Frontal cortex (tissue), 4 donors: ENCODE measurements at places on chromosomes 4 and X. TPM values are rescaled to one million over a fixed set of nuclear protein-coding genes. Genes with fewer than 3 reads are reported as not detected.

- DNase-seq: no peak
Measured at GRCh38 chr4:152693871-152694270, 14.1 kb upstream of the TMEM154 start.

- no peak for DNase-seq
Measured at GRCh38 chr4:120753854-120754253, 168.7 kb downstream of the PRDM5 start.

GRCh38 chrX:119655125-119655524 is 37.8 kb downstream of the SEPTIN6 start:
- DNase-seq: no peak

GRCh38 chr4:109410776-109411175 is 22.8 kb upstream of the SEC24B start:
- no peak for DNase-seq

DNA sequence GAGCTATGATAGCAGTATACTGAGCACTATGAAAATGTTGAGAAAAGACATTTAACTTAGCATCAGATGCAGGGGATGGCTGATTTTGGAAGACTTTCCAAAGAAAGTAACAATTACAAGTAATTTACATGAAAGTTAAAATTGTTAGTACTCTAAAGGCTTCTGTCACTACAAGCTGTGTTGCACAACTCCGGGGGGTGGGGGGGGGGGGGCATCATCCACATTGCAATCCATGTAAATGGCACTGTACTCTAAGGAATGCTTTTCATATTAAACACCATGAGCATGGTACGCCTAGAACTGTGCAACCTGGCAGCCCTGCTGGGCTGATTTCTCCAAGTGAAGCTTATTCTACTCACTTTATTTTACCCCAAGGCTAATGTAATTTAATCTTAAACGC is 363.4 kb downstream of the TMA16 start:
- DNase-seq: no peak

DNA sequence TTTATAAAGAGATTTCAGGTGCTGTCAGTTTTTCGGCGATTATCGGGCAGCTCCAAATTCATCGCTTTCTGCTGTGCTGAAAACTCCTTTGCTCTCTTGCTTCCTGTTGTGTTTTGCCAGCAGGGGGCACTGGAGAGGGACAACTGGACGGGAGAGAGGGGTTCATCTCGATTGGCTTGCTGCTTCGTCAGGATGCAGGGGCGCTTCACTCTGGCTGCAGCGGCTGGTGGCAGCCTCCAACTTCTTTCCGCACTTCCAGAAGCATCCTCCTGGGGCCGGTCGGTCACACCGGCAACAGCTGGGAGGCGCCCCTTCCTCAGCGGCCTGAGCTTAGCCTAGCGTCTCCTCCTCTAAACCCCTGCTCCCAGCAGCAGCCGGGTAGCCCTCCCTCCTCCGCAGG is 29.5 kb downstream of the MSL3 start:
- DNase-seq: no peak

GRCh38 chrX:120235284-120235683 is 15.3 kb upstream of the ZBTB33 start:
- no peak for DNase-seq

DNA sequence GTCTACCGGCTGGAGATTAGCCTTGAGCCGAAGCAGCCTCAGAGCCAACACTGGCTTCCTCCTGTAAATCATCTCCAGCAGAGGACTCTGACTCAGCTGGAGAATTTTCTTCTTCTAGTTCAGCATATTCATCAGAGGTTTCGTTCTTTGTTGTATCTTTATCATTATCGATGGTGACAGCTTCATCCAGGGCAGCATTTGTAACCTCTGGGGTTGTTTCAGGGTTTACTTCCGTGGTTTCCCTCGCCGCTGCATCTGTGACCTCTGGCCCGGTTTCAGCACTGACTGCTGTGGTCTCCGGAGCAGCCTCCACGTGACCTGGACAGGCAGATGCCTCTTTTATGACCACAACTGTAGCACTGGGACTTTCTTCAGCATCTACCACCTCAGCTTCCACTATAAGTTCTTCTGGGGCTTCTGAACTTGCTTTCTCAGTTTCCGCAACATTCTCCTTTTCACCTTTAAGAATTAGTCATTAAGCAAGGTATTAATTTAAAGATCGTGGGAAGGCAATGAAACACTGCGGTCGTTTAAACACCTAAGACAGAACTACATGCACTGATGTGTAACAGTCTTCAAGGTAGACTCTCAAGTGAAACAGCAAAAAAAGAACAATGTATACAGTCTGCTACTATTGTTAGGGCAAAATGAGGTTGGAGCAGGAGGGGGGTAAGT is 13.3 kb downstream of the MGARP start:
- DNase-seq: peak; percentile 33

GRCh38 chrX:107736781-107737531 is 38.6 kb downstream of the TSC22D3 start:
- no peak for DNase-seq

DNA sequence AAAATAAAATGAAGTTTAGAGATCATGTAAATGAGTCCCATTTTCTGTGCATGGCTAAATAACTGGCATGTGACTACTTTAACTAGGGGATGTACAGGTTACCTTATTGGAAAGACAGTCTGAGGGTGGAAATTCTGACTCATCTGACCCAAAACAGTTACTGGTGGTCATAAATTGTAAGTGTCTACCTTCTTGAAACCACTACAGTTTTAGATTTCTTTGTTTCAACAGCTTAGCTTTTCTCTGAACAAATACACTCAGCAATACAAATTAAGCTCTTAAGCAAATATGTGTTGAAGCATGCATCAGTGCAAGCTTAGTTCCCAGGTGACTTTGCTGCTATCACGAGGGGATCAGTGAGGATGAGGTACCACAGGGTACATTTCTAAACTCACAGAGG is 60.7 kb upstream of the PGM2 start:
- DNase-seq: no peak

DNA sequence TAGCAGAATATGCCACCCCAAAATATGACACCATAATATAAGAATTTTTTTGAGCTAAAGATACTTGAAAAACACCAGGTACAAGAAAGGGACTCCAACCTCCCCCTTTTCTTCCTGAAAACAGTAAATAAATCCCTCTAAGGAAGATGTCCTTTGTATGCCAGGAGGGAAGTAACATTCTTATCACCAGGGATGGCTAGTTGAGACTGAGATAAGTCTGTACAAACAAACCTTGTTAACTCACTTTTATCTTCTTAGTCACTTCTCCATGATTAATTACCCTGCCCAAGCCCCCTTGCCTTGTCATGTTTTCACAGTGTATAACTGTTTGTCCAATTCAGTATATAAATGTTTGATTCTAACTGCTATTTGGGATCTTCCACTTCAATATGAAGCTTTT is 888.0 kb downstream of the PCDH18 start:
- DNase-seq: no peak

The TGIF2LX gene
- total RNA-seq: not detected

DNA sequence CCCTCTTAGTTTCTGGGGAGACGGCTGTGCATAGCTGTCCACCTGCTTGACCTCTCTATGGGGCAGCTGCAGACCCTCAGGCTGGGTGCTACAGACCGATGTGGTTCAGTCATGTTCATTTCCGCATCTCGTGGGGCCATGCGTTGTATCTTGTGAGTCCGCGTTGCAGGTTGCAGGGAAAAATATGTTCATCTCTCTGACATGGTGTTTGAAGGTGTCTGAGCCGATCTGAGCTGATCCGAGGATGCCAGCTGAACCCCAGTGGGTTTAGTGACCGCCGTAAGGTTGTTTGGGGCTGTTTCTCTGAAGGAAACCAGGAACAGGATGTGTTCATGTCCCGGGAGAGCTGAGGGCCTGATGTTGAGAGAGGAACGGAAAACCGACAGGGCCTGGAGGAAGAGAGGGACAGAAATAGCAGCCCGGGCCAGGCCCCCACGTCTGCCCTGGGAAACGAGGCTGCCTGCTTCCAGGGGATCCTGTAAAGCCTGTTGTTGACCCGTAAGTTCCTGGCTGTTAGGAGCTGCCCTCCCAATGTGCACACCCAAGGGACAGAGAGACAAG is 9.8 kb upstream of the P2RY8 start:
- DNase-seq: no peak

The LIMCH1 gene
- 140 TPM for total RNA-seq

The CDX4 gene
- not detected for total RNA-seq

GRCh38 chr4:74814052-74814451 is 19.7 kb upstream of the BTC start:
- DNase-seq: no peak

The ASB9 gene
- total RNA-seq: 0.82 TPM

- DNase-seq: no peak
Measured at GRCh38 chr4:150970685-150971151, 44.4 kb downstream of the LRBA start.

DNA sequence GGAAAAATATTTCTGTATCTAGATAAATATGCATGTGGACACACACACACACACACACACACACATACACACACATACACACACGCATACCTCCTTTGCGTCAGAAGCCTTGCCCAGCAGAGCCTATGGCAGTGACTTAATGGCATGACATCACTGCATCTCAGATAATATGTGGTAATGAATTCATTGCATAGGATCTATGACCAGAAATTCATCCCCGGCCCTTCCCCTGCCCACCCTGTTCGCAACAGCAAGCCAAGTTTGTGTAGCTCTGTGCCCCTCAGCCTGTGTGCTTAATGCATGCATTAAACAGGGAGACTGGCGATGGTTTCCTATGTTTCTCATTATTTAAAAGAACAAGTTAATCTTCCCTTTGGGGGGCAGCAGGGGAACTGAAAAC is 120.7 kb downstream of the NKX6-1 start:
- no peak for DNase-seq

GRCh38 chrX:127038065-127038464 is 218.5 kb downstream of the PRR32 start:
- DNase-seq: no peak

The OPRPN gene
- total RNA-seq: not detected

The GPRIN3 gene
- 34.2 TPM for total RNA-seq

- no peak for DNase-seq
Measured at GRCh38 chrX:138982365-138982764, 270.8 kb upstream of the FGF13 start.

DNA sequence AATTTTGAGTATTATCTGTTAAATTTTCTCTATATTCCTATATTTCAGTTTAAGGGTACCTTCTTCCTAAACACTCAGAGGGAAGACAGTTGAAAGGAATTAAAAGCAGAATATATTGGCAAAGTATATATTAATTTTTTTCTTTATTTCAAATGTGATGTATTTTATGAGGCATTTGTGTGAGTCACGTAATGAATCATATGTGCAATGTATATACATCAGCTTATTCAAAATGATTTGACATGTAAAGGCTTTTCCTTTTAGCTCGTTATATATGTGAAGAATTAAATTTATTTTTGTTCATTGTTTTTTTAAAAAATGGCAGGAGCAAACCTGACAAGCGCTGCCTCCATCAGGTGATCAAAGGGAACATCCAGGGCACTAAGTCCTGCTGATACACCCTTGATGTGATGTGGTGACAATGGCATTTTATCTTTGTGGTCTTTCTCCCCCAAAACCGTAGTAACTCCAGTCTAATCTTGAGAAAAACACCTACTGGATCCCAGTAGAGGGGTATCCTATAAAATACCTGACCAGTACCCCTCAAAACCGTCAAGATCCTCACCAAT is 8.9 kb downstream of the WWC2 start:
- DNase-seq: no peak

The ITGB1BP2 gene
- 0.41 TPM for total RNA-seq

DNA sequence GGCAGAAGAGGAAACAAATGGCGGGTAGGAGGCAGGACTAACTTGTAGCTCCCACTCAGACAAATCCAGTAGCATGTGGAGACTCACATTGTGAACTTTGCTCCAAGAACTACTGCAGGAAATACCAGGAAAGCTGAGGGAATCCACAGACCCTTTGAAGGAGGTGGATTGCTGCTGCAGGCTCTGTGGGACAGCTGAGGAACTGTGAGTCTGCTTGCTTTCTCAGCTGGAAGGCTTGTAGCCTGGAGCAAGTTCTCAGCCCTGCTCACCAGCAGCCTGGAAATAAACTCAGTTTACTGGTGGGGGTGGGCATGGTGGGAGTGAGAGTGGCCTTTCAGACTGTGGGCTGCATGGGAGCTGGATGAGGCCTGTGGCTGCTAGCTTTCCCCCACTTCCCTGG is 16.0 kb downstream of the RTL3 start:
- DNase-seq: no peak

The NAP1L2 gene
- total RNA-seq: 46.1 TPM
